Activated naive CD4-positive, alpha-beta T cell treated with anti-CD3 and anti-CD28 coated beads, Interleukin-2, amount 50 U/mL, for 72 hours (primary cell): ENCODE measurements at places on chromosomes 4 and X. TPM values are rescaled to one million over a fixed set of nuclear protein-coding genes. Genes with fewer than 3 reads are reported as not detected.

OPRPN gene
- total RNA-seq = not detected

- no peak for DNase-seq
Observed at GRCh38 chr4:159148441-159148840, 45.6 kb downstream of the RAPGEF2 start.

DNA sequence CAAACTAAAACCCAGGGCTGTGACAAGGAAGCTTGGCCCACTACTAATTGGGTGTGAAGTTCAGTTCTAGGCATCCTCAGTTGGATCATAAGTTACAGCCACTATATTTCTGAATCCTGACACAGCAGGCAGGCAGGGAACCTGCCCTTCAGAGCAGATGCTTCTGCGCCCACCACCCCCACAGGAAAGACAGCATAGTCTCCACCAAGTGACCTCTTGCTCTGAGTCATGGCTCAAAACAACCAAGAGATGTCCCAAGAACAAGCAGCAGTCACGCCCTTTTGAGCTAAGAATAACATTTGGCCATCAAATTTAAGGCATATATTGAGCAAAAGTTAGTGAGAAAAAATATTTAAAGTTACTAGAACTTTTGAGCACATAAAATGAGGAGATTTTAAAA lies 170.7 kb upstream of the SMARCAD1 start:
- no peak for DNase-seq

- no peak for DNase-seq
Observed at GRCh38 chrX:78886550-78886949, 58.6 kb upstream of the P2RY10 start.

- no peak for DNase-seq
Observed at GRCh38 chr4:112842513-112842912, 205.6 kb downstream of the LARP7 start.

DNA sequence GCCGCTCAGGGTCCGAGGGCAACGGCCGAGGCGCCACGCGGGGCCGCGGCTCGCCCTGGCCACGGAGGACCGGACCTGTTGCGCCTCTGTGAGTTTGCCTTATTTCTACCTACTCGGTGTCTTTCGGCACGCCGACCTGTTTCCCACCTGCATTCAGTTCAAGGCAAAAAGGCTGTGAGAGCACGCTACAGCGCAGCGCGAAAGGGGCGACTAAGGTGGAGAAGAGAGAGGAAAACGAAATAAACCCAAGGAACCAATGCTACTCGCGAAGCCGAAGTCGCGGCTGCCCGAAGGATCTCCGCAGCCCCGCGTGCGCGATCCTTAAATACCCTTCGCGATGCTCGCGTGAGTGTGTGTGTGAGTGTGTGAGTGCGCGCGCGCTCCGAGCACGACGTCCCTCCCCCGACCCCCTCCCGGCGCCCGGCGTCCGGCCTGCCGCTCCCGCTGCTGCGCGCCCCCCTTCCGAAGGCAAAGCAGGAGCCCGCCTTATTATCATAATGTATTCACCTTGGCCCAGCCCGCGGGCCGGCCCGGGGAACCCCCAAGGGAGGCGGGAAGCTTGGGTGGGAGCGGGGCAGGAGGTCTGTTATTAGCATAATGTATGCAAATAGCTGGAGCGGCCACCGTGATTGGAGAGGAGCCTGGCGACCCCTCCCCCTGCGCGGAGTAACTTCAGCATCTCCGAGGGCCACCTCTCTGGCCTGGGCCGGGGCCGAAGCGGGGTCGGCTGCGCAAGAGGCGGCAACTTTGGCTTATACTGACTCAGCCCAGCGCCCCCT lies at the start of gene COL25A1:
COL25A1 (minus strand) TSS at position 298 of the 779 bp plus-strand sequence.
- no peak for DNase-seq
